WERI-Rb-1 (cell line): ENCODE measurements at places on chromosomes 5 and 9.

DNA sequence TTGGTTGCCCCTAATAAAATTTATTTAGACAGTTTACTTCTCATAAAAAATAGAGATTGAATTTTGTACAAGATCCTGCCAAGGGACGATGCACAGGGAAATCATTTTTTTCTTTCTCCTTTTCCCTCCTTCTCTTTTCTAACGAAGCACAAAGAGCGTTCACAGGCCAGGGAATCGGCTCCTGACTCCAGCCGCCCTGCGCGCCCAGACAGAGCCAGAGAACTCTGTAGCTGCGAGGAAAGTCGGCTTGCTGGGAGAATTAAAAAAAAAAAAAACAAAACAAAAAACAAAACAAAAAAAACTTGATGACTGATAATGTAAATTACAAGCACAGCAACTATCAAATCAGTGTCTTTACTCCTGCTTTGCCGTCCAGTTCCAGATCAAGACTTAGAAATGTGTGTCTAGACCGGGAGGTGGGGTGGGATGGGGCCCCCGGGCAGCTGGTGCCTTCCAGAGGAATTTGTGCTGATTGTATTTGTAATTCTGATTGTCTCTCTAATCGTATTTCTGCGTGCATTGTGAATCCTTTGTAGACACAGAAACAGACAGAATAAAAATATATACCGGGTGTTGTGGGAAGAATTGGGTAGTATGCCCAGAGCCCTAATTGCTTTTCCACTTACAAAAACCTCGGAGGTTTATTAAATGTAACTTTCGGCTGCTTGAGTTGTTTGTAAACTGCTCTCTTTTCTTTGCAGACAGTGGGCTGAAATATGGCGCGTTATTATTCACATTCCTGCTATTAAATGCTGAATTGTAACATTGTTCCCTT is 3.6 kb upstream of the OTP start:
- DNase-seq, result no peak

GRCh38 chr9:137163365-137163715 is 6.5 kb downstream of the LRRC26 start:
- DNase-seq, result no peak

DNA sequence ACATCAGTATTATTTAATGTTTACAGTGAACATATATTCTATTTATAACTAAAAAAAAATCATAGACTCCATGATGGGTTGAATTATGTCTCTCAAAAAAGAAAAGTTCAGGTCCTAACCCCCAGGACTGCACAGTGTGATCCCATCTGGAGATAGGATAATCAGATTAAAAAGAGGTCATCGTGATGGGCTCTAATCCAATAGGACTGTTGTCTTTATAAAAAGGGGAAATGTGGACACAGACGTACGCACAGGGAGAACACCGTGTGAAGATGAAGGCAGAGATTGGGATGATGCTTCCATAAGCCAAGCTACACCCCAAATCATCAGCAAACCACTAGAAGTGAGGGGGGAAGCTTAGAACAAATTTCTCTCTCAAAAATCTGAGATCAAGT is 221.4 kb downstream of the SNX18 start:
- DNase-seq, result no peak

GRCh38 chr9:13975611-13976290 is 338.2 kb downstream of the NFIB start:
- DNase-seq, result no peak

- DNase-seq, result no peak
These were observed 338.8 kb downstream of the ARL15 start for GRCh38 chr5:53971551-53971950.

GRCh38 chr5:21889581-21889980 is 963.6 kb downstream of the CDH12 start:
- DNase-seq, result no peak

GRCh38 chr5:108911055-108911454 is 163.4 kb downstream of the FER start:
- DNase-seq, result no peak

DNA sequence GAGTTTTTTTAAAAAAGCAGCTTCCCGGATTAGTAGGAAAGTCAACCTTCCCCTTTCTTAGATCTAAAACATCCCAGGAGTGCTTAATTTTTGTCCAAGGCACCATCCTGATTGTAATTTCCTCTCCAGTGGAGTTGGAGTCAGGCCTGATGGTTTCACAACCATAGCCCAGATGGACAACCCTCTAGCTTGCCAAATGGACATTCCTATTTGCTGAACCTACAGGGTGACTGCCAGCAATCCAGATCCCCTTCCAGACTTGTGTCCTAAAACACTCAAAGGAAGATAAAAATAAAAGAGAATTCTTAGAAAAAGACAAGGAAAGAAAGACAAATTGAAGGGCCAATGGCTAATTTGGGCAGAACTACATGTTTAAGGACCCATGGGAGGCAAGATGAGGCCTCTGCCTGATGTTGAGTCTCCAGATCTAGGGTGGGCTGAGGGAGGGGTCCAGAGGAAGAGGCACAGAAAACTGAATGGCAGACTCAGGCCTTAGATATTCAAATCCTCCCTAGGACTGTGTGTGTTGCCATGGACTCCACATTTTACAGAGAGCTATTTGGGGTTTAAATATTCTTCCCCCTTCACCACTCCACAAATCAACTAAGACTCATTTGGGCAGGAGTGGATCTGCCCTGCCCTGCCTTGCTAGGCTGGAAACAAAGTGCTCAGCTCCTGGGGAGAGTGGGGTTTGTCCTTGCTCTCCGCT is 38.5 kb upstream of the SLC44A1 start:
- no peak for DNase-seq

DNA sequence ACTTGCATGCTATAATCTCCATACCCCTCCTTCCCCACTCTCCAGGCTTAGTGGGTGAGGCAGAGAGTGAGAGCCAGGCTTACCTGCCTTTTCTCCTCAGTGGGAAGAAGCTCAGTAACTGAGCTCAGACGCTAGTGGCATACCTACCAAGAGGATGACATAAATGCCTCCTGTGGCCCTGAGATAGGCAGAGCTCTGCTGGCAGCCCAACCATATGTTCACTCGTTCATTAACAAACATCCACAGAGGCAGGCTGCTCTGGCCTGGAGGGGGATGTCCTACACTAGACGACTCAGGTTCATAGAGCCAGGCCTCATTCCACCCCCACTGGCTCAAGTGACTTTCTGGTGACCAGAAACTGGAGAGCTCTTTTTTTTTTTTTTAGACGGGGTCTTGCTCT is 81.3 kb downstream of the THBS4 start:
- peak; percentile 22 for DNase-seq

DNA sequence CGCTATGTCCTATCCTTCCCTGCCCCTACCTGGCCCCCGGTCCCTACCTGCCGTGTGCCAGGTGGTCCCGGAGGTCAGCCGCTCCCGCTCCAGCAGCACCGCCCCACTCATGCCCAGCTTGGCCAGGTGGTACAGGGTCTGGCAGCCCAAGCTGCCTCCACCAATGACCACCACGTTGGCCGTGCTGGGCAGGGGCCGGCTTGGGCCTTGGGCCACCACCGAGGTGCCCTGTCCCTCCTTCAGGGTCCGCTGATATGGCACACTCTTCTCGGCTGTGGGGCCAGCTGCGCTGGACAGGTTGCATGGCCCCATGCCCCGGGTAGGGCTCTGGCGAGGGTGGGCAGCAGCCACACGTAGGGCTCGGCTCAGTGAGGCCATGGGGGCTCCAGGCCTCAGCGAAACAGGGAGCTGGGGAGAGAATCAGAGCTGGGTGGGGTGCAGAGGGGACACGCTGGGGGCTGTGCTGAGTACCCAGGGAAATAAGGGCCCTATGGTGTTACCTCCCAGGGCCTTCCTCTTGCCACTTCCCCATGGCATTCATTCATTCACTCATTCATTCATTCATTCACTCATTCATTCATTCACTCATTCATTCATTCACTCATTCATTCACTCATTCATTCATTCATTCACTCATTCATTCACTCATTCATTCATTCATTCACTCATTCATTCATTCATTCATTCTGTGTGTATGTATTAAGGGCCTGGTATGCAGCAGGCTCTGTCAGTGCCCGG is 4.2 kb downstream of the SARDH start:
- no peak for DNase-seq

DNA sequence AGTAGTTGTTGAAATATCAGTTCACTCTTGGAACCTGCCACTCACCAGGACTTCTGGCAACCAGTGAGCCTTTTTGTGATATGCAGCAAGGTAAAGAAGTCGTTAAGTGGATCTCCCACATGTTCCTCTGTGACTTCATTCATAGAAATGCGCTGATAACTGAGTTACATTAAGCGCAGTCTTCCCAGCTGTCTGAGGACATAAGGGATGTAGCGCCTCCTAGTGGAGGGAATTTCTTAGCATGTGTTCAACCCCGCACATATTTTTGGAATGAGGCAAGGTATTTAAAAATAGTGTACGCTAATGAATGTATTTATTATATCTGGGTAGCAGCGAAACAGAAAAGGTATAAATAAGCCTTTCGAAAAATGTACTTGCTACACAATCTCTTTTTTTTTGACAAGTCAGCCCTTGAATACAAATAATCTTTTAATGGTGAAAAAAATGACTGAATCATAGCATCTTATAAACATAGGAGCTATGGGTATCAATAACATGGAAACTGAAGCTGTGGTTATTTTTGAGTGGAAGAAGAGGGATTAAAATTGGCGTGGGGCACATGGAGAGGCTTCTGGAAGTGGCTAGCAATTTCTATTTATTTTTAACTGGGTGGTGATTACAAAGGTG is 38.0 kb downstream of the PALM2AKAP2 start:
- peak; percentile 62 for DNase-seq

- DNase-seq, result no peak
These were observed 31.5 kb upstream of the ZCCHC9 start for GRCh38 chr5:81269751-81270393.

- DNase-seq, result no peak
These were observed 5.9 kb upstream of the LRRC14B start for GRCh38 chr5:185095-186070.

DNA sequence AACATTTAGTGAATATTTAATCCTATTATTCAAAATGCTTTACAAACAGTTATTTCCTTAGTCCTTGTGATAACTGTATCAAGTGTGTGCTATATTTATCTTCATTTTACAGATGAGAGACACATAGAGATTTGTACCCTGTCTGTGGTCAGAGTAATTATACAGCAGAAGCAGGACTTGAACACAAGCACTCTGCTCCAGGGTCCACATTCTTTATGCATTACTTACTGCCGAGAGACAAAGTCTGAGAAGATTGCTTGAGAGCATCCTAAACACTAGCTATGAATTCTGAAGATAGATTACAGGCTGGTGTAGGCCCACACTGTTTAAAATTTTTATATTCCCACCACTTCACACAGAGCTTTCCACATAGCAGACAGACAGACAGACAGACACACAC is 926.1 kb upstream of the DMAC1 start:
- DNase-seq, result no peak

DNA sequence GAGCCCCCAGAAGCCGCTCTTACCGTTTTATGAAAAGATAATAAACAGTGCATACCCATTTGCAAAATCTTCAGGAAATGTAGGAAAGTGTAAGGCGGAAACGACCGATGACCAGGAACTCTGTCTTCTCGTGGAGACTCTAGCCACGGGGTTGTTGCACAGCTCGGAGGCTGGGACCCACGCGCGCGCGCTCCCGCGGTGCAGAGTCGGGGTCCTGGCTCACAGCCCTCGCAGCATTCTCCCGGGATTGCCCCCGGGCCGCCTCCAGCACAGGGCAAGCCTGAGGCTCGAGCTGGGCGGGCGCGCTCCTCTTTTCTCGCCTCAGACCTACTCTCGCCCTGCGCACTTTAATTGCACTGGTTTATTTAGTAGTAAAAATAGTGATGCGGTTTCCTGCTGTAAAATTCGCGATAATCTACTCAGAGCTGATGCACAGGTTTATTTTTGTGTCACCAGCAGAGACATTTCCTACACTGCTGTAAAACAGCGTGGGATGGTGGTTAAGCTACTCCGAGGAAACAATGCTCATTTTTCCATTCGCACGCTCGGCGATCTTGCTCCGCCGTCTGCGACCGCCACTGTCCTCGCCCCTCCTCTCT is 15.5 kb downstream of the TRIM7 start:
- no peak for DNase-seq

- DNase-seq, result no peak
These were observed 2.2 kb downstream of the GAS1 start for GRCh38 chr9:86944796-86945727.

DNA sequence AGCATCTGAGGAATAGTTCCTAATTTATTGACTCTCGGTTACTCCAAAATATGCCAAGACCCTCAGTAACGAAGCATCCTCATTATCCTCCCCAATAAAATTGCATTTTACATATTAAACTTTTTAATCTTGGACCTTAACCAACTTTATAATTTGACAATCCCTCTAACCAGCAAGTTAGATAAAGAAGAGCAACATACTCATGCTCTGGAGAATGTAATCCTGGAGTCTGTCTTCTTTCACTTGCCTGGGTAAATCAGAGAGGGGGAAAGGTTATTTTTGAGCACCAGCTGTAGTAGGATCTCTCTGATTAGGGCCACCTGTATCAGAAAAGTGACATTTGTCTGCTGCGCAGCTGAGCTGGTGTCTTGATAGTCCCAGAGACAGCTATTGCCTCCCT is 59.8 kb downstream of the NDFIP1 start:
- no peak for DNase-seq

GRCh38 chr9:5389109-5389732 is 48.5 kb downstream of the PLGRKT start:
- DNase-seq, result no peak

DNA sequence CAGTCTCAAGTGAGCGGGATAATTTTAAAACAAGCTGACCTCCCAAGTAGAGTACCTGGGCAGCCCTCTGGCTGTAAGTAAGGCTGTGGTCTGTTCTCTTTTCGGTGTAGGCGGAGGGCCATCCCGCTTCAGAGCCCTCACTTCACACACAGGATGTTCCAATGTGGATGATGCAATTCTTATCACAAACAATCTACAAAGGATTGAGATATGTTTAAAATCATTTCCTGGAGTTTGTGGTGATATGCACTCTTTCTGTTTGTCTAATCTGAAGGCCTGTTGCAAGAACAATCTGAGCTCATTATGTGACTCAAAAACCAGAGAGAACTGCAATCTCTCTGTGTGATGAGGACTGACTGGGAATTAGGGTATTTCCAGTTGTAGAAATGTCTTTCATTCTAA is 42.5 kb downstream of the ITGA2 start:
- no peak for DNase-seq

DNA sequence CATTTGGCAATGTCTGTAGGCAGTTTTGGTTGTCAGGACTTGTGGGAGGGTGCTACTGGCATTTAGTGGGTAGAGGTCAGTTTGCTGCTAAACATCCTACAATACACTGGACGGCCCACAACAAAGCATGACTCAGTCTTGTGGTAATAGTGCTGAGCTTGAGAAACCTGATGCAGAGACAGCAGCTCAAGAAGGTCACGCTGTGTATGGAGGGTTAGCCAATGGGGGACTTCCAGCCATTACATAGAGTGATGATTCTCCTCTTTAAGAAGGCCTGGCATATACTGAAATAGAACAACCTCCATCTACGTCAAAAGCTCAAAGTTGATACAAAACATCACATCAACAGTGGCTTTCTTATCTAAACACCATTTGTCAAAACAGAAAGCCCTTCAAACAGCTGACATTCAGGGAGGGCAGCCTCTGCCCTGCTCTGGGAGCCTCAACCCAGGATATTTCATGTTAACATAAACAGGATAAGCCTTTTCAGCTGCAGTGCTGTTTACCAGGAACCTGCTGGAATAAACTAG is 143.0 kb downstream of the GPBP1 start:
- no peak for DNase-seq
